Dermis lymphatic vessel endothelial cell (primary cell): ENCODE measurements at places on chromosomes 4 and X. TPM values are rescaled to one million over a fixed set of nuclear protein-coding genes. Genes with fewer than 3 reads are reported as not detected.

Gene SOWAHB
- total RNA-seq: not detected in 2 replicates

Gene TMEM165
- total RNA-seq: 93.6 and 114 TPM in 2 replicates

Gene AREG
- total RNA-seq: 0.09 TPM in 1 of 2 replicates, not detected in the other

Gene SYNPO2
- total RNA-seq: 0.11 and 0.52 TPM in 2 replicates
